Stimulated activated effector memory CD8-positive, alpha-beta T cell treated with anti-CD3 and anti-CD28 coated beads, Interleukin-12 subunit alpha, Interleukin-12 subunit beta, amount 100 ng/mL, for 72 hours (primary cell): ENCODE measurements at places on chromosomes 7 and 10.

DNA sequence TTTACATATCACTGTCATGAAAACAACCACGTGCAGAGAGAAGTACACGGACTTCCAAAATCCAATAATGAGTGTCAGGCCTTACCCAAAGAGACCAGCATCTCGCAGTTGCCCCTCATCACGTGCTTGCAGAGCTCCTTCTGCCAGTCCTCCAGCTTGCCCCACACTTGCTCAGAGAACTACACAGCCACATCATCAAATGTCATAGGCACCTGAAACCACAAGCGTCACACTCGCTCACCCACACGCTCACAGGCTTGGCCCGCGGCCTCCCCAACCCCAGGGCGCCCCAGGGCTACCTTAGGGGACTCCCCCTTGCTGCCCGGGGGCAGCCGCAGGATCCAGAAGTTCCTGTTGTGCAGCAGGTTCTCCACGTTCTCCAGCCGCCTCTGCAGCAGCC lies 123.4 kb upstream of the ZNF746 start:
- DNase-seq = peak; percentile 52

- DNase-seq = no peak
Observed at GRCh38 chr7:5363729-5364128, 59.9 kb downstream of the TNRC18 start.

GRCh38 chr7:75971309-75971960 lies 23.0 kb downstream of the TMEM120A start:
- no peak for DNase-seq

GRCh38 chr7:102432442-102433218 lies 745 bp upstream of the ORAI2 start:
- no peak for DNase-seq

DNA sequence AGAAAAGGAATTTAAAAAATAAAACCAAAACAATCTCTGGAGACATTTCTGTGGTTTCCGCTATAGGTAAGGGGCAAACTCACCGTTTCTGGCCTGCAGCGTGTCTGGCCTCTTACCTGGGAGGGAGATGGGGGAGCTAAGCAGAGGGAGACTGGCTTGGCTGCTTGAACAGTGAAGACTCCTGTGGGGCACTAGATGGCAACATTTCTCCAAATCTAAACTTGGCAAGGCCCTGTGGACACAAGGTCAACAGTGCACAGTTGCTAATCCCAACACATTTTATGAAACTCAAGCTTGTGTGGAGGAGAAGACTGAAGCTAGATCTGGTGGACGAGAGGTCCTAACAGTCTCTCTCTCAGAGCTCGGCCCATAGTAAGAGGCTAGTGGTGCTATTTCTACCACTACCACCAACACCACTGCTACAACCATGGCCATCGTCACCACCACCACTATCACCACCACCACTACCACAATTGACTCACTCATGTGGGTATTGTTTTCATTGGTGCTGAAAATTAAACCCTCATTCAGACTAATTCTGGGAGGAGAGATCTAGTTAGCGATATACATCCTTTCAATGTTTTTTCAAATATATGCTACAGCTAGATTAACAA lies 28.4 kb upstream of the CDHR3 start:
- DNase-seq = no peak
